ENCODE measurements at places on chromosomes 1 and 21.

GRCh38 chr1:9680828-9681227, 29.3 kb downstream of the PIK3CD start:
- DNase-seq = no peak

DNA sequence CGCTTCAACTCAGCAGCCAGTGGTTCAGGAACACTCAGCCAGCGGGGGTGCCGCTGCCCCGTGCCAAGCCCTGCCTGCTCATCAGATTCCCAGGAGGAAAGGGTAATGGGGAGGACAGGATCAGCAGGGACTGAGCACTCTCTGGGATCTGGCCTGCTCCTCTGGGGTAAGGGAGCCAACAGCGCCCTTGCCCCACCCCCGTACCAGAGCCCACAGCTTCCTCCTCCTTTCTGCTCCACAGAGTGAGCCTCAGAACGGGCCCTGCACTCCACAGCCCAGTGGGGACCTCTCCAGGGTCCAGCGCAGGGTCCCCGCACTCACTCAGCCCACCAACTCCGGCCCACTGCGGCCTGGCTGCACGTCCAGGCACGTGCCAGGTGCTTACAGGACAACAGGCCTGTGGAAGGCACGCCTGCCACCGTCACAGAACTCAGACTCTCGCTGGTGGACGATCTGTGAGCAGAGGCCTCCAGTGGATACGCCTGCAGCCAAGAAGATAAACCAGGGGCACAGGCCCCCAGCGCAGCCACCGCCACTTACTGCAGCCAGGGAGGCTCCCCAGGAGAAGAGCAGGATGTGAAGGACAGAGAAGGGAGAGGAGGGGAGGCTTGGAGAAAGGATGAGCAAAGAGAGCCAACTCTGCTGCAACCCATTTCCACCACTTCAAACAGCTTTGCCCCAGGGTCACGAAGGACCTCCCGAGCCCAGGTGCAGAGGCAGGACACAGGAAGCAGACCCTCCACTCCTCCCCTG, 2.1 kb downstream of the MEGF6 start:
- no peak for DNase-seq

DNA sequence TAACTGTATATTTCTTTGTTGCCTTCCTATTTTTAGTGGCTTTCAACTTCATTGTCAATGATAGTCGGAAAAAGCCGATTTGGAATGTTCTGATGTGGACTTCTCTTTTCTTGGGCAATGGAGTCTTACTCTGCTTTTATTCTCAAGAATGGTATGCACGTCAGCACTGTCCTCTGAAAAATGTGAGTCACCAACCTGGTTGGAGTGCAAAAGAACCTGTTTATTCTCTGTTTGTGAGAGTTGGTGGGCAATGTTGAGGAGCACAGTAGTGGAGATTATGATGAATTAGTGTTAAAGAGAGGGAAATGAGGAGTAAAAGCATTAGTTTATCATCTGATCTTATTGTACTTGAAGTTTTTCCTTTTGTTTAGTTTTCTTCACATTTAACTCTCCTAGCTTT, 14.5 kb upstream of the AXDND1 start:
- DNase-seq = no peak

GRCh38 chr1:35866991-35867390, 16.0 kb upstream of the AGO1 start:
- no peak for DNase-seq

GRCh38 chr1:234208351-234208750, 164.9 kb upstream of the COA6 start:
- no peak for DNase-seq

DNA sequence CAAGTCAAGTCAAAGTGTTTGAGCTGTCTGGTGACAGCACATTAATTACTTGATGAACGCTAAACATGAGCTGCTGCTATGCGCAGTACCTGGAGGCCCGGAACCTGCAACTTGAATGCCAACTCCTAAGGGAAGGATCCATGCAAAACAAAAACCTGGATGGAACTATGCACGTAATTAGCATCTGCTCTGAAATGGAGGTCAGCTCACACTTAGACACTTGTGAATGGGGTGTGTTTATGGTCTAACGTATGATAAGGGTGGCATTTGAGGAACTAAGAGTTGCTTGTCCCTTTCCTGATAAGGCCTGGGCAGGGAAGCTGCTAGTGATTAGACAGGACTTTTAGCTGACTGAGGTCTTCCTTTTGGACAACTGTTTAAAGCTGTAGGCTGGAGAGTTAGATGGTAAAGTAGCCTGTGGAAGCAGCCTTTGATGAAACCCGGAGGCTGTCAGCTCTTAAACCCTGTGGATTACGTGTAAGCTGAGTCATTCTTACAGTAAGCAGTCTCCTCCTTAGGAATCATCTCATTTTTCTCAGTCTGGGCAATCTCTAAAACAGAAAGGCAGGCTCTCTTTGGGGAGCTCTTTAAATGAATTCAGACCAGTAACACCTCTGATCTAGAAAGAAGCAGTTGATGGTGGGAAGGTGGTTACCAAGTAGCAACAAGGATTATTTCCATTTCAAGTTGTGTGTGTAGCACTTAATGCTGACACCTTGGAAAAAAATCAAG, 6.8 kb downstream of the TENT5C start:
- DNase-seq = no peak

GRCh38 chr1:56028244-56028643, 551.1 kb downstream of the PLPP3 start:
- DNase-seq = no peak

DNA sequence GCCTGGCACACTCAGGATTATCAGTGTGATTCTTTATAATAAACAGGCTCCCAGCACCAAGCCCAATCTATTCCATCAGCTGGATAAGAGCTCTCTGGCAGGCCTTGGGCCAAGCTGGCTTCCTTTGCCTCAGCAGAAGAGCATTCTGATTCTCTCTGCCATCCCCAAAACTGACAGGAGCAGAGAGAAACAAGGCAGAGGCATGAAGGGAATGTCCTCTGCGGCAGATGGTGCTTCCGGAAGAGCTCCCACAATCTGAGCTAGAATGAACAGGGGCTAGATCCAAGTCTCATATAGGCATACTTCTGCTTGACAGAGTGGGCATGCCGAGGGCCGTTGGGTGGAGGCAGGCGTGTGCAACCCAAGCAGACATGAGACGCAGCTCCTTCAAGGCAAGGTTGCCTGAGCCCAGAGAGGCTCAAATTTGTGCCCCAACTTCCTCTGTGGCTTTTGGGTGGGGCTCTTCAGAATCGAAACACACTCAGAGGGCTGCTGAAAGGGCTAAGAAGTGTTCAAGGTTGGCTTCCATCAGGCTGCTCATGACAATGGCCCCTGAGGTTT, 4.0 kb downstream of the CAPN2 start:
- DNase-seq = no peak

DNA sequence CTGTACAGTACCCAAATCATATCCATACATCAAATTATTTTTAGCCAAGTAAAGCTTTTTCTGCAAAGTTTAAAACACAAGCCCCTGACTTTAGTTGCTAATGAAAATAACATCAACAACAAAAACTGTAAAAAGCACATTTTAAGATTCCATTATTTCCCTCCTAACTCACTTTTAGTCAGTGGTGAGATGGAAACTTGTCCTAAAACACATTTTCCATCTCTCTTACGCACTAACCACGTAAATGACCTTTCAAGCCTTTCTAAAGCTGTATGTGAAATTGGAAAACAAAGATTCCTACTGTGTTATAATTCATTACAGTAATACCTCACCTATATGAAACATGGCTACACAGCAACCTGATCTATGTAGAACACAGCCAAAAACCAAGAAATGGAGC, 77.5 kb downstream of the PTPN14 start:
- DNase-seq = no peak

DNA sequence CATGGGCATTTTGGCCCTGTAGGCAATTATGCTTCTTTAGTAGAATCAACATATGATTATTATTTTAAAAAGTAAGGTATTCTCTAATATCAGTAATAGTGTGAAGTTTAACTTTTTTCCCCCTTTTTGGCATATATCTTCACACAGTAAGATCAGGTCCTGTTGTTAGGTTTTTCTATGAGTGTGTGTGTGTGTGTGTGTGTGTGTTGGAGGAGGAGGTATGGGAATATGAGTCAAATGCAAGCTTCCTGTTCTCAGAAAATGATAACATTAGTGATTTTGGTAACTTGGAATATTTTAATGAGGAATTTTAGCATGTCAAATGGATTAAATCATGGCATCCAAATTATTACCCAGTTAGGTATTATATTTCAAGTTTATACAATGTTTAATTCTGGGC, 65.8 kb upstream of the BCL10 start:
- no peak for DNase-seq

DNA sequence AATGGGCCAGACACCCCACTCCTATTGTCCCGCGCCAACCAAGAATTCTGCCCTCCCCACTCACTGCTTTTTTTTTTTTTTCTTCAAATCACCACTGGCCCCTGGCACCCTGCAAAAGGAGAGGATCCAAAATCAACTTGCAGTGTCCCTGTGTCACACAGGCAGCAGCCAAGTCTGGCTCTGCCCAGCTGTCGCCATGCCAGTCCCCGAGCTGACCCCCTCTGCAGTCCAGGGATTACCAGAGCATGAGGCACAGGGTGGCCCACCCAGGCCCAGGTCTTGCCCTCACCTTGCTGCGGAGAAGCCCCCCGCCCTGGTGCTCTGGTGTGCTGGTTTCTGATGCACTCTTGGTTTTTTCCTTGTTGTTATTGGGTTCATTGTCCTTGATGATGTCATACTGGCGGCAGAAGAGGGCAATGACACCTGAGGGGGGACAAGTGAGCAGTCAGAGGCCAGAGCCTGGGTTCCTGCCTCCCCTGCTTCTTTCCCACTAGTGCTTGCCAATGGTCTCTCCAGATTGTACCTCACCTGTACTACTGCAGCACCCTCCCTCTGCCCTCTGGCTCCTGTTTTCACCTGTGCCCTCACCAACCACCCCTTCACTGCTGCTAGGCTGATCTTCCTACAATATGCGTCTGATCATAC, 6.2 kb downstream of the FNDC5 start:
- no peak for DNase-seq

GRCh38 chr21:44993321-44994046, 53.7 kb downstream of the SLX9 start:
- DNase-seq = no peak

DNA sequence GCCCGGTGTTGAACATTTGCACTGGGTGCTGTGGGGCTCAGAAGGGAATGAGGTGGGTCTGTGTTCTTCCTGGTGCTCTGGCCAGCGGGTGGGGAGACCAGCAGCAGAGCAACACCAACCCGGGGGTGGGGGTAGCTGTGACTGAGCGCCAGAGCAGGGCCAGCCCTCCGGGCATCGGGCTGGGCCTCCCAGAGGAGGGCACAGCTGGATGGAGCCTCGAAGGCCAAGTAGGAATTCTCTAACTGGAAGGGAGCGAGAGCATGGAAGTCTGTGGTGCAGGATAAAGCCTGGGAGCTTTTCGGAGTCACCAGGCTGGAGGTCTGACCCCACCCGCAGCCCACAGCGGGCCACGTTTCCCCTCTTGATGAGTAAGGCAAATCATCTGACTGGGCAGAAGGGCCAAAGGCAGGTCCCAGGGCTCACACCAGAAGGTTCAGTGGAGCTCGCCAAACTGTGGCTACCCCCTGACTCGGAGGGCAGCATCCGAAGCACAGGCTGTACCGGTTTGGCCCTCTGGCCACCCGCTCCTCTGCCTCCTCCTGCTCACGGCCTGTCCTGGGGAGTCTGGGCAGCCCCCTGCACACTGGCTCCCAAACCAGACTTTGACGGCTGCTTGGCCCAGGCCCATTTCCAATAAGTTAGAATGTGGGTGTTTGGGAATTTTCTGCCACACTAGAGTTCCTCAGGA, 18.8 kb downstream of the SLC1A7 start:
- DNase-seq = no peak

- no peak for DNase-seq
These were observed 200.6 kb upstream of the HMCN1 start for GRCh38 chr1:185533596-185533995.

- DNase-seq = no peak
These were observed 7.8 kb downstream of the LMOD1 start for GRCh38 chr1:201938440-201939035.

DNA sequence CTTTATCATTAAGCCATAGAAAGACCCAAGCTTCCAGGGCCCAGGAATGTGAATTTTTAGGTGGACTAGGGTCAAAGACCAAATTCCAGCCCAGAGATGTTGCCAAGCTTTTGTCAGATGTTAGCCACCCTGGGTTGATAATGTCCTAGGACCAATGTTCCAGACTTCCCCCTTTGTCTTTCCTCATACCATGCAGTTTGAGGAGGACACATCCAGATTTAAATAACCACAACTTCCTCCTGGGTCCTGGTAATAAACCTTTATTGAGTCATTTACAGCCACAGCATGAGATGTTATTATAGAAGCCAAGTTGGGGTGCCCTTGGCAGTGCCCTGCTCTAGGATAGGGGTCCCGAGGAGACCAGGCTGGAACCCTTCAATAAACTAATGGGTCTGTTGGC, 5.9 kb downstream of the TNR start:
- DNase-seq = no peak

DNA sequence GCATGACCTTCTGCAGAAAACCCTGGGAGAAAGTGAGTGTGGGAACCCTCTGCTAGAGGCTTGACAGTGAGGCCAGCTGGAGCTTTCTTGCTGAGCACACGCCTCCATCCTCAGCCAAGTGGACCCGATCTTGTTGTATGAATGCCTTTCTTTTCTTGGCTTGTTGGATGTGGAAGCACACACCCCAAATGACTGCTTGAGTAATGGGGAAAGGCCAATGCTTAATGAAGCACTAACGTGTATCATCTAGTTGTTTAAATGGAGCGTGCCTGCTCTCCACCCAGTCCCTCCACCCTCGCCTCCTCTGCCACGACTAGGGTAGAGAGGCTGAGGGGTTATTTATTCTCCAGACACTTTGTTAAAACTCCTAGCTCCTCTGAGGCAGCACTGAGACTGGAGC, 54.3 kb upstream of the IKBKE start:
- DNase-seq = no peak

- DNase-seq = no peak
These were observed 29.3 kb downstream of the XCL2 start for GRCh38 chr1:168514455-168514854.

DNA sequence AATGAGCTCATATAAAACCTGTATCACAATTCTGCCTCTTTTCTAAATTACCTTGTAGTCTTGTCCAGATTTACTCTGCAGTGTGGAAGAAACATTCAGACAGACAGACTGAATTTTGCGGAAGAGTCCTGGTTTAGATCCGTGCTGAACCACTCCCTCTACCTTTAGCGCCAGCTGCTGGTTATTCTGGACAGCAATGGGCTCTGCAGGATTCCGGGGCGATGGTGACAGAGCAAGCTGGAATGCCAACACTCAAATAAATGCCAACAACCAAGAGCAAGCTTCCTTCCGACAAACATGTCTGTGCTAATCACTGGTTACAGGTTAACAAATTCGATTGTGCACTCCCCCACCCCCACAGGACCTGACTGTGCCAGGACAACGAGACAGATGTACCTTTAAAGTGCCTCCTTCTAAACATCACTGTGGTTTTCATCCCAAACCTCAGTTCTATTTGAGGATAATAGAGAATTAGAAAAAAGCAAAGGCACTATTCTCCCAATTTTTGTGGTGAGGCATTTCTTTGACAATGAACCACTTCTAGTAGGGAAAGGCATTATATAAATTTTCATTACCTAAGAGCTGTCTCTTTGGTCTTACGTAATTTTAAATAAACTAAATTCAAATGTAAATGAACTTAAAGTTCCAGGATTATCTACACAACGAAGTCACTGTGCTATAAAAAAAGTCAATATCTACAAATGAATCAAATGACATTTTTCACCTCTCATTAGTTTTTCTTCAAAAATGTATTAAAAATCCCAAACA, 90.4 kb downstream of the INTS7 start:
- DNase-seq = no peak

GRCh38 chr21:17539323-17539722, 26.5 kb downstream of the CXADR start:
- DNase-seq = no peak

- no peak for DNase-seq
These were observed 14.4 kb upstream of the FCRL5 start for GRCh38 chr1:157566484-157567300.

- DNase-seq = no peak
These were observed 496.5 kb upstream of the ADGRL2 start for GRCh38 chr1:81304187-81304586.
